ENCODE measurements at places on chromosomes 3 and 15. TPM values are rescaled to one million over a fixed set of nuclear protein-coding genes. Genes with fewer than 3 reads are reported as not detected.

ABHD2 gene
- 47.6 TPM for total RNA-seq

FAM131A gene
- total RNA-seq = 9.0 TPM

GRCh38 chr3:153978006-153978405 lies 143.2 kb upstream of the ARHGEF26 start:
- no peaks in the 10 kb centered on the region for H3K4me1 ChIP-seq
- peaks cover 8% of the 10 kb centered on the region for H3K27me3 ChIP-seq
- H3K27ac ChIP-seq = no peak overlapping the region
- DNase-seq = no peak
- H3K4me3 ChIP-seq = no peak overlapping the region

GRCh38 chr3:143551761-143552160 lies 296.5 kb downstream of the SLC9A9 start:
- H3K4me1 ChIP-seq = peaks cover 2% of the 10 kb centered on the region
- no peak overlapping the region for H3K4me3 ChIP-seq
- H3K27ac ChIP-seq = no peak overlapping the region
- peaks cover 65% of the 10 kb centered on the region for H3K36me3 ChIP-seq

DNA sequence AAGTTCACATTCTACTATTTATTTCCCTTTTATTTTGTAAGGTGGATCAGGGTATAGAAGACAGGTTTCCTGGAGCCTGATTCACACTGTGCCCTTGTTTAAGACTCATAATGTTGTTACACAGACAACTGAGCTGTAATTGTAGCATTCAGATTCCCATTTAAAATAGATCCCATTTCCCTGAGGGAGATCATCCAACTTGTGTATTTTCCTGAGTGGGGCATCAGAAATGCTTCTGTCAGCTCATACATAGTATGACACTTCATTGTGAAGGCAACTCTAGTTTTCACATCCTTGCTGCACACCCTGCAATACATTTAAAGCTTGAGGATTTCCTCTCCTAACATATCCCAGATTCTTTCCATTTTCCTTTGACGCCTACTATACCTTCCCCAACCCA lies 659.7 kb downstream of the GRM7 start:
- no peaks in the 10 kb centered on the region for H3K36me3 ChIP-seq
- H3K27me3 ChIP-seq = no peaks in the 10 kb centered on the region
- H3K4me3 ChIP-seq = no peak overlapping the region
- no peaks in the 10 kb centered on the region for H3K4me1 ChIP-seq

GRCh38 chr15:31498329-31498728 lies 171.7 kb downstream of the KLF13 start:
- DNase-seq = no peak
- no peak overlapping the region for H3K27ac ChIP-seq

DNA sequence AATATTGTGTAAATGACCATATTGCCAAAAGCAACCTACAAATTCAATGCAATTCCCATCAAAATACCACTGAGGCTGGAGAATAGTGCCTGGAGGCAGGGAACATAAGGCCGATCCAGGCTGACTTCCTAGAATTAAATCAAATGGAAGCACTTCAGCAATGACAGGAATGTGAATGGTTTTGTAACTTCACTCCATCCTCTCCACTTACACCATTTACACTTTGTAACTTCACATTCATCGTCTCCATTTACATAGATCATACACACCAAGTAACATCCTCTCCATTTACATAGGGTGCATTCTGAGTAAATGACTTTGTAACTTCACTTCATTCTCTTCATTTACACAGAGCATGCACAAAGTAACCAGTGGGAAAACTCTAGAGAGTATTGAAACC lies 11.6 kb downstream of the STRIT1 start:
- H3K4me1 ChIP-seq = no peaks in the 10 kb centered on the region
- no peak overlapping the region for H3K4me3 ChIP-seq
- peaks cover 8% of the 10 kb centered on the region for H3K36me3 ChIP-seq
- H3K27me3 ChIP-seq = no peaks in the 10 kb centered on the region
- DNase-seq = no peak
- no peak overlapping the region for H3K27ac ChIP-seq

- no peaks in the 10 kb centered on the region for H3K27me3 ChIP-seq
- peak overlapping the region; percentile 99 for H3K4me3 ChIP-seq
- H3K4me1 ChIP-seq = peaks cover 15% of the 10 kb centered on the region
- no peaks in the 10 kb centered on the region for H3K36me3 ChIP-seq
Measured at GRCh38 chr3:143972505-143973258, 1.1 kb downstream of the DIPK2A start.

DNA sequence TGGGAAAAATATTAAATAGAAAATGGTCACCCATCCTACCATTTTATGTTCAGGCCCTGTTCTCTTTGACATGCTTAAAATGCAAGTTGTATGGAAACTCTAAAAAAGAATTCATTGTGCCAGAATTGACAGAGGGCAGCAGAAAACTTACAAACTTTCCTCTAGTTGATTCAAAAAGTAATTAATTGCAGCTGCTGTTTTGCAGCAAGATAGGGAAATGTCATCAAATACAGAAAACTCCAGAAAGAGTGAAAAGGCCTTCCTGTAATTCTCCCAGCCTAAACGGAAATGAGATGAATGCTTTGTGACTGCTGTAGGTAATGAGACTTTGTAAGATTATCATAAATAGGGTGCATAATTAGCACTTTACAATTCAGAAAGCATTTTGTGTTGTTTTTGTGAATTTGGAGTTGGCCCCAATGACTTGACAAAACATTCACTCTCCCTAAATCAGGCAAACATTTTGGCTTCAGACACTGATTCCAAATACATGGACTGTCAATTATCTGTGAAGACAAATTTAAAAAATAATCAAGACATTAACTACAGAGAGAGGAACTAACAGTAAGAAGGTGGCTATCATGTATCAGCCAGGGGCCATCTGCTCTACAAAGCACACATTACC lies 861.8 kb downstream of the SQOR start:
- H3K36me3 ChIP-seq = no peaks in the 10 kb centered on the region
- H3K27me3 ChIP-seq = no peaks in the 10 kb centered on the region
- H3K4me3 ChIP-seq = no peak overlapping the region
- H3K4me1 ChIP-seq = no peaks in the 10 kb centered on the region

DNA sequence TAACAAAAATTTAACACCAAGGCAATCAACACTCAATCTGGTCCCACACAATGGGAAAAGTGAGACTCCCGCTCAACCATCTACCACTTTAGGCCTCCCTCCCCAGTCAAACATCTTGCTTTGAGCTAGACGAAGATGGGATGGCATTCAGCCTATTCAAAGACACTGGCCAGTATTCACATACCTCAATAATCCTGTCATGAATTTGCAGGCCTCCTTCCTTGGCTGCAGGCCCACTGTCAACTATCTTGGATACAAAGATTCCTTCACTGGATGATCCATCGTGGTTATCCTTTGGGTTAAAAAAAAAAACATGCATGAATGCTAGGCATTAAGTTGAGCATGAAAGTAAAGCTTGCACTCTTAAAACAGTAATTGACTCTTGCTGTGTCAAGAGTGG lies 22.6 kb downstream of the PDZRN3 start:
- no peaks in the 10 kb centered on the region for H3K36me3 ChIP-seq
- no peaks in the 10 kb centered on the region for H3K4me1 ChIP-seq
- H3K4me3 ChIP-seq = no peak overlapping the region

- no peak for DNase-seq
- H3K36me3 ChIP-seq = peaks cover 7% of the 10 kb centered on the region
- H3K4me3 ChIP-seq = peak overlapping the region; percentile 72
- H3K4me1 ChIP-seq = peaks cover 47% of the 10 kb centered on the region
- H3K27me3 ChIP-seq = no peaks in the 10 kb centered on the region
- H3K27ac ChIP-seq = peak overlapping the region; percentile 94
Measured at GRCh38 chr3:101521211-101521701, 8.2 kb upstream of the SENP7 start.

All from naive thymus-derived CD8-positive, alpha-beta T cell (primary cell).